ENCODE measurements at places on chromosomes 11 and 22.

DNA sequence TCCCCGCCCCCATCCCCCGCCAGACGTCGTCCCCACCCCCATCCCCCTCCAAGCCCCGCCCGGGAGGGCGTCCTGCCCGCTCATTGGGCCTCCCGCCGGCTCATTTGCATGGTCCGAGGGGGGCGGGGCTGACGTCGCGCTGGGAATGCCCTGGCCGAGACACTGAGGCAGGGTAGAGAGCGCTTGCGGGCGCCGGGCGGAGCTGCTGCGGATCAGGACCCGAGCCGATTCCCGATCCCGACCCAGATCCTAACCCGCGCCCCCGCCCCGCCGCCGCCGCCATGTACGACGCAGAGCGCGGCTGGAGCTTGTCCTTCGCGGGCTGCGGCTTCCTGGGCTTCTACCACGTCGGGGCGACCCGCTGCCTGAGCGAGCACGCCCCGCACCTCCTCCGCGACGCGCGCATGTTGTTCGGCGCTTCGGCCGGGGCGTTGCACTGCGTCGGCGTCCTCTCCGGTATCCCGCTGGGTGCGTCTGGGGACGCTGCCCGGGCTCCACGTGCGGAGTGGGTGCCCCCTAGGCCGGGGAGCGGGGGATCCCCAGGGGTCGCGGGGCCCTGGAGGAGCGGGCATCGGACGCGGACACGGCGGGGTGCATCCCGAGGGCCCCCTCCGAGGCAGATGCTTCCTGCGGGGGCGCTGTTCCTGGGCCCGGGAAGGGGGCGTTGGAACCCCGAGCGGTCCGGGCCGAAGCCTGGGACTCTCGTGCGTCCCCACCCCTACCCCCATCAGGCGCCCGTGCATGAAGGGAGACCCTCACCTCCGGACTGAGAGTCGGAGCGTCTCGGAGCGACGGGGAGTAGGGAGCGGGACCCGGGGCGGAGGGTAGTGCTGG lies at the start of gene PNPLA3:
Gene PNPLA3, plus strand, starts transcription at position 175 of the 834 bp plus-strand sequence. Its CDS starts 107 bp downstream, at position 282.
- peaks cover 11% of the 10 kb centered on the region for H3K27me3 ChIP-seq
- no peak within 1 kb of the TSS for H3K4me3 ChIP-seq
- H3K36me3 ChIP-seq: no peaks in the 10 kb centered on the region
- H3K27ac ChIP-seq: peak within 1 kb of the TSS; percentile 2
- peak; percentile 61 for DNase-seq

DNA sequence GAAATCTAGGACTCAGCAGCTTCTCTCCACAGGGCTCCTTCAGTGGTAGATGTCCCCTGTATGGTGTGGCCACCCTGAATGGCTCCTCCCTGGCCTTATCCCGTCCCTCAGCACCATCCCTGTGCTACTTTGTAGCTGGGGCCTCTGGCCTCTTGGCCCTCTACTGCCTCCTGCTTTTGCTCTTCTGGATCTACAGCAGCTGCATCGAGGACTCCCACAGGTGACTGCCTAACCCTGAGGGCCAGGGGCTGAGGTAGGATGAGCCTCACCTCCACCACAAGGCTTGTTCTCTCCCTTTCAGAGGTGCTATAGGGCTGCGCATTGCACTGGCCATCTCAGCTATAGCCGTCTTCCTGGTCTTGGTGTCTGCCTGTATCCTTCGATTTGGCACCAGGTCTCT lies 1.8 kb downstream of the TMEM179B start:
- no peak for DNase-seq
- no peaks in the 10 kb centered on the region for H3K27me3 ChIP-seq
- no peak overlapping the region for H3K27ac ChIP-seq
- H3K4me1 ChIP-seq: peaks cover 55% of the 10 kb centered on the region
- H3K4me3 ChIP-seq: no peak overlapping the region
- H3K36me3 ChIP-seq: peaks cover 28% of the 10 kb centered on the region

DNA sequence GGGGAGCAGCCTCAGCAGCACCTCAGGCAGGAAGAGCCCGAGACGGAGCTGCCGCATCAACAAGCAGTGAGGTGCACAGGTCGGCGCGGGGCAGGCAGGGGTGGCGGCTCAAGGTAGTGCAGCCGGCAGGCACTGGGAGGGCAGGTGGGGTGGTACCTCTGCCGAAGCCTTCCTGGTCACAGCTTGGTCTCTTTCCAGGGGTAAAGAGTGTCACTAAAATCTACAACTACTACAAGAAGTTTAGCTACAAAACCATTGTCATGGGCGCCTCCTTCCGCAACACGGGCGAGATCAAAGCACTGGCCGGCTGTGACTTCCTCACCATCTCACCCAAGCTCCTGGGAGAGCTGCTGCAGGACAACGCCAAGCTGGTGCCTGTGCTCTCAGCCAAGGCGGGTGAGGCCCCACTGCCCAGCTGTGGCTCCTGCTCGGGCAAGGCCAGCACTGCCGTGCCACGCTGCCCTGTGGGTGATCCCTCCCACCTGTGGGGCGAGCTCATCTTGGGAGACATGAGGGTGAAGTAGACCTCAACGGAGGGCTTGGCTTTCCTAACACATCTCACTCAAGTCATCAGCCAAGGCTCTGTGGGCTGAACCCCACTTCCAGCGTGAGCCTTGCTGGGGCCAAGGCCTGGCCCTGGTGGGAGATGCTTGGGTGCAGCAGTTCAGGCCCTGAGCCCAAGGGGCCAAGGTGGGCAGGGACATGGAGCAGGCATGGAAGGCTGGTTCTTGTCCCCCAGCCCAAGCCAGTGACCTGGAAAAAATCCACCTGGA lies 13.6 kb downstream of the GATD1 start:
- no peaks in the 10 kb centered on the region for H3K27me3 ChIP-seq
- no peak overlapping the region for H3K27ac ChIP-seq
- no peaks in the 10 kb centered on the region for H3K4me1 ChIP-seq
- DNase-seq: no peak
- H3K4me3 ChIP-seq: no peak overlapping the region
- peaks cover 42% of the 10 kb centered on the region for H3K36me3 ChIP-seq

- no peaks in the 10 kb centered on the region for H3K4me1 ChIP-seq
- H3K36me3 ChIP-seq: no peaks in the 10 kb centered on the region
- H3K27me3 ChIP-seq: no peaks in the 10 kb centered on the region
- H3K4me3 ChIP-seq: no peak overlapping the region
Observed at GRCh38 chr11:101277036-101277435, 147.4 kb upstream of the PGR start.

DNA sequence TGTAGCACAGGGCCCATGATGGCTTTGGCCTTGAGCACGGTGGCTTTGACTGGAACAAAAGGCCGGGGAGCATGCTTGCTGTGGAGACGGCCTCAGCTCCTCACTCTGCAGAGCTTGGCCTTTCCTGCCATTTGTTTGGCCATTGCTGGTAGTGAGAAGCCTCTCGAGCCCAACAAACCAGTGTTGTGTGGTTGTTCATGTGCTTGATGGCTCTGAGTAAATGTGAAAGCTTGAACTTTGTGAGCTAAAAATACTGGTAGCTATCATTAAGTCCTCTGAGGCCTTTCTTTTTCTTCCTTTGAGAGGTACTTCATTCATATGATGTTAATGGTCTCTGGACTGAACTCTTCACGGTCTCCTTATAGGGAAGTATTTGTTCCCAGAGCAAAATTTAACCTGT lies 39.6 kb downstream of the NAT10 start:
- H3K4me1 ChIP-seq: no peaks in the 10 kb centered on the region
- H3K27ac ChIP-seq: no peak overlapping the region
- peaks cover 92% of the 10 kb centered on the region for H3K36me3 ChIP-seq
- H3K4me3 ChIP-seq: no peak overlapping the region
- no peak for DNase-seq
- no peaks in the 10 kb centered on the region for H3K27me3 ChIP-seq

DNA sequence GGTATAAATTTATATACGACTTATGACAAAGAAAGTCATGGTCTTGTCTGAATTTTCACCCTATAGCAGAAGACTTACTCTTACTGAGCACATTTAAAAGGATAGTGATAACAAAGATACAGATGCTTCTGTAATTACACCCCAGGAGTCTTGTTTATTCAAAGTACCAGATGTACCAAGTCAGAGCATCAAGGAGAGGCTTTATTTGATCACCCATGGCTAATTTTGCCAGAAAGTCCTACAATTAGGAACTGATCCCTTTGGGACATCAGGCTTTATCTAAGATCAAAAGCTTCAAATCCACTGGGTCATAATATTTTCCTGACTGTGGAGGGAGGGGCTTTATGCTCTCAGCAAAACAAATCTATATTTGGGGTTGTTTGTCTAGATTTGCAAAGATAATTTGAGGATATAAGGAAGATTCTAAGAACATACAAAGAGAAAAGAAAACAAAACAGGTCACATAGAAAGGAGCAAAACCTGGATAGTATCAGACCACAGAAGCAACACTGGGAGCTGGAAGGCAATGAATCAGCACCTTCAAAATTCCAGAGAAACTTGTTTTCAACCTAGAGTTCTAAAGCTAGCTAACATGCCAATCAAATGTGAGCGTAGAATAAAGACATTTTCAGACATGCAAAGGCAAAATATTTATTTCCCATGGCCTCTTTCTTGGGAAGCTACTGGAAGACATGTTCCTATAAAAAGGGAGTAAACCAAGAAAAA lies 124.8 kb upstream of the CSNK2A3 start:
- no peak for DNase-seq
- H3K4me3 ChIP-seq: no peak overlapping the region
- no peaks in the 10 kb centered on the region for H3K36me3 ChIP-seq
- no peak overlapping the region for H3K27ac ChIP-seq
- H3K27me3 ChIP-seq: no peaks in the 10 kb centered on the region
- H3K4me1 ChIP-seq: no peaks in the 10 kb centered on the region

Measured in CD4-positive, alpha-beta memory T cell (primary cell).